Mammary microvascular endothelial cell (primary cell): ENCODE measurements at places on chromosomes 4 and X. TPM values are rescaled to one million over a fixed set of nuclear protein-coding genes. Genes with fewer than 3 reads are reported as not detected.

Gene C4orf51
- total RNA-seq, result not detected in 2 replicates

Gene TCEANC
- total RNA-seq, result 0.40 and 0.49 TPM in 2 replicates

Gene SPIN2A
- 0.33 TPM in 1 of 2 replicates, not detected in the other for total RNA-seq

Gene TRIM61
- not detected in 2 replicates for total RNA-seq

Gene LRBA
- 24.3 and 25.8 TPM in 2 replicates for total RNA-seq

Gene TBC1D19
- total RNA-seq, result 4.9 and 8.0 TPM in 2 replicates

Gene EVC2
- 2.5 TPM in 2 replicates for total RNA-seq

Gene FREM3
- 0.20 and 0.25 TPM in 2 replicates for total RNA-seq

Gene MCUB
- 55.0 and 63.4 TPM in 2 replicates for total RNA-seq

Gene WAS
- total RNA-seq, result 0.13 TPM in 1 of 2 replicates, not detected in the other

Gene NWD2
- not detected in 2 replicates for total RNA-seq

Gene ZCCHC18
- total RNA-seq, result 1.5 and 14.5 TPM in 2 replicates

Gene GLRA3
- not detected in 2 replicates for total RNA-seq

Gene PCDH19
- 0.07 and 0.20 TPM in 2 replicates for total RNA-seq

Gene PCSK1N
- not detected in 2 replicates for total RNA-seq

Gene CT47A1
- total RNA-seq, result not detected in 2 replicates
